Mesothelial cell of epicardium (in vitro differentiated cells): ENCODE measurements at places on chromosomes 3 and 15. TPM values are rescaled to one million over a fixed set of nuclear protein-coding genes. Genes with fewer than 3 reads are reported as not detected.
A peak's percentile ranks its signal among the peaks of the same experiment; 100 is the strongest.

DNA sequence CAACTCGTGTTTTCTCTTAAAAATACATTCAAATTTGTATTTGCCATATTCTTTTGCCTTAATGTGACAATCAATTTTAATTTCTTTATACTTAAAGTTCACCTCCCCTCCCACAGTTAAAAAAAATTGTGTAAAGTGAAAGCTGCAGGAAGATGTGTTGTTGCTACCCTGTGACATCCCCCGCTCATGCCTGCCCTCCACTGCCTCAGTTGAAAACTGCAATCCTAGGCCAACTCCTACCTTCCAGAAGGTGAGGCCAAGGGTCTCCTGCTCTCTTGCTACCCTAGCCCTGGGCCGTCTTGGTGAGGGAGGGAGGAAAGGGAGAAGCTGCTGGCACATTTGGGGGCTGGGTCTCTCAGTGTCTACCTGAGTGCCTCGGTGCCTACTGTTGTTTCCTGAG, 57.0 kb upstream of the CMTM7 start:
- H3K27ac ChIP-seq, result no peak overlapping the region
- H3K4me3 ChIP-seq, result no peak overlapping the region
- H3K36me3 ChIP-seq, result peaks cover 6% of the 10 kb centered on the region
- no peak for DNase-seq

GRCh38 chr15:58016581-58017175, 48.8 kb downstream of the ALDH1A2 start:
- peaks cover 47% of the 10 kb centered on the region for H3K27me3 ChIP-seq
- no peak overlapping the region for H3K4me3 ChIP-seq
- no peak for DNase-seq
- H3K4me1 ChIP-seq, result no peaks in the 10 kb centered on the region

DNA sequence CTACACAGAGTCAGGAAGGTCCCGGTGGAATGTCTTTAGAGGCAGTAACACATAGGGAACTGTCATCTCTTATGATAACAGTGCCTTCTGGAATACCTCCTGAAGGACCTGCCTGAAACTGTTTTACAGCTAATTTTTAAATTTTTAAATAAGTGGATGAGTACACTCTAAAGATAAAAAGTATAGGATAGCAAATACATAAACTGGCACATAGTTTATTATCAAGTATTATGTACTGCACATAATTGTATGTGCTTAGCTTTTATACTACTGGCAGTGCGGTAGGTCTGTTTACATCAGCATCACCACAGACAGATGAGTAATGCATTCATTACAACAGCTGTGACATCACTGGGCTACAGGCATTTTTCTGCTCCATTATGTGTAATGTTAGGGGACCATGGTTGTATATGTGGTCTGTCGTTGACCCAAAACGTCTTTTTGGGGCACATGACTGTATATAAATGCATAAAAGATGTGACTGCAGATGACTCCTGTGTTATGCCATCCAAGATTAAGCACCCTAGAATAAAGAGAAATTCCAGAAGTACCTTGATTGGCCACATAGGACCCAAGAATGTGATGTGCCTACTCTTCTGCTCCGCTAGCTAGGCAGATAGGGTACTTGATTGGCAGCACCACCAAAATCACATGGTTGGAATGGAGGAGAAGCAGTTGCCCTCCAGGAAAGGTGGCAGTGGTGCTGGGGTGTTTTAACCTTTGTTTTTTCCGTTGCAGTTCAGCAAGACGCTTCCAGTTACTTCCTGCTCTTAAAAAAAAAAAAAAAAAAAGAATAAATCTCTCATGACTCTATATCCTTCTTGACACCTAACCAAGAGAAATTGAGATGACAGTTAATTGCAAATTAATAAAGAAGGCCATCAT, 3.3 kb downstream of the VPS8 start:
- DNase-seq, result no peak
- H3K4me1 ChIP-seq, result peaks cover 16% of the 10 kb centered on the region
- no peaks in the 10 kb centered on the region for H3K27me3 ChIP-seq

DNA sequence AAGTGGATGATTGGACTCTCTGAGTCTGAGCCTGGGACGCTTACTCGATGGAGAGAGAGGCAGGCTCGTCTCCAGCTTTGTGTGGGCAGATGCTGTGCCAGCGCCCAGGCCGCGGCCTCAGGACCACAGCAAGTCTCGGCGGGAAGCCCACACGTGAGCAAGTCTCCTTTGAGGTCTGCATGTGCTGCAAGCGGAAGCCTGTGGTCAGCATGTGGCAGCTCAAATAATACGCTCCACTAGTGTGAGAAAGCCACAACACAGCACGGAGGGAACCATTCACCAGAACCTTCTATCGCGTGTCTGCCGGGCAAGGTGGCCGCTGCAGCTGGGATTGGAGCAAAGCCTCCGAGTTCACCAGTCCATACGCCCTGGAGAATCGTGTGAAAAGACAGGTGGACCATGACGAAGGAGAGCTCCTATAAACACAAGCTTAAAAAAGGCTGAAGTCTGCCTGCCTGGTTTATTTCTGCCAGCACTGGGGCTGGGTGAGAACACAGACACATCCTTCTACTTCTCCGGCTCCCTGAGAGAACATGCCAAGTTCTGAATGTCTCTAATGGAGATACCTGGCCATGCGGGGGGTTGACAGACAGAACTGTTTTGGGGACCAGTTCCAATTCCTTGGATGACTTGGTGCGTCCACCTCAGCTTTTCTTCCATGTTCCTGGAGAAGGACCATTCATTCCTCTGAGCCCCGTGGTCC, 82.0 kb upstream of the LRIG1 start:
- no peaks in the 10 kb centered on the region for H3K36me3 ChIP-seq
- no peak for DNase-seq
- no peaks in the 10 kb centered on the region for H3K4me1 ChIP-seq
- no peak overlapping the region for H3K4me3 ChIP-seq

- no peaks in the 10 kb centered on the region for H3K27me3 ChIP-seq
- H3K36me3 ChIP-seq, result peaks cover 36% of the 10 kb centered on the region
These were observed 44.1 kb downstream of the ITGB5 start for GRCh38 chr3:124843047-124843446.

- H3K36me3 ChIP-seq, result no peaks in the 10 kb centered on the region
- H3K4me1 ChIP-seq, result peaks cover 9% of the 10 kb centered on the region
- peaks cover 8% of the 10 kb centered on the region for H3K27me3 ChIP-seq
- H3K4me3 ChIP-seq, result no peak overlapping the region
- no peak for DNase-seq
These were observed 9.9 kb upstream of the ANPEP start for GRCh38 chr15:89824607-89824867.

VIPR1 gene
- total RNA-seq, result 2.1 to 2.8 TPM (median 2.3 TPM) in 3 replicates

TLE3 gene
- 147 to 165 TPM (median 156 TPM) in 3 replicates for total RNA-seq

- H3K36me3 ChIP-seq, result peaks cover 10% of the 10 kb centered on the region
- no peaks in the 10 kb centered on the region for H3K27me3 ChIP-seq
- no peak overlapping the region for H3K4me3 ChIP-seq
- H3K27ac ChIP-seq, result no peak overlapping the region
- H3K4me1 ChIP-seq, result no peaks in the 10 kb centered on the region
These were observed 36.7 kb downstream of the MAP2K5 start for GRCh38 chr15:67579164-67579563.

- H3K36me3 ChIP-seq, result peaks cover 4% of the 10 kb centered on the region
- no peak overlapping the region for H3K27ac ChIP-seq
- H3K27me3 ChIP-seq, result no peaks in the 10 kb centered on the region
- no peak overlapping the region for H3K4me3 ChIP-seq
These were observed 28.3 kb upstream of the CRYBG3 start for GRCh38 chr3:97793420-97794019.

DNA sequence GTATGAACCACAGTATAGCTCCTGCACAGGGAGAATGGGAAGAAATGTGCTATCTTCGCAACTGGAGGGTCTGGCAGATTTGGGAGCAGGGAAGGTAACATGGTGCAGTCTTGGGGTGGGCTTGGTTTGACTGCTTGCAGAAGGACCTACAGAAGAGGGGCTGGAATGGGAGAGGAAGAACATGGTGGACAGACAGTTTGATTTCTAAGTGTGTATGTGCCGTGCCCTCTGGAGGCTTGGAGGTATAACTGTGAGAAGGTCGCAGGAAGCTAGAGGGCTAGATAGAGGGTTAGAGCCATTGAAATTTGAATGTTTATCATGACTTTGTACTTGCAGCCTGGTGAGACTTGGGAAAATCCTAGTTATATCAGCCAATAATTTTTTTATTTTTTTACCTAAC, 169.2 kb downstream of the SQOR start:
- H3K27me3 ChIP-seq, result peaks cover 1% of the 10 kb centered on the region
- no peaks in the 10 kb centered on the region for H3K36me3 ChIP-seq

- DNase-seq, result no peak
- peak overlapping the region; percentile 92 for H3K27ac ChIP-seq
- peaks cover 31% of the 10 kb centered on the region for H3K4me1 ChIP-seq
These were observed 152.0 kb downstream of the OPA1 start for GRCh38 chr3:193744822-193745684.

DNA sequence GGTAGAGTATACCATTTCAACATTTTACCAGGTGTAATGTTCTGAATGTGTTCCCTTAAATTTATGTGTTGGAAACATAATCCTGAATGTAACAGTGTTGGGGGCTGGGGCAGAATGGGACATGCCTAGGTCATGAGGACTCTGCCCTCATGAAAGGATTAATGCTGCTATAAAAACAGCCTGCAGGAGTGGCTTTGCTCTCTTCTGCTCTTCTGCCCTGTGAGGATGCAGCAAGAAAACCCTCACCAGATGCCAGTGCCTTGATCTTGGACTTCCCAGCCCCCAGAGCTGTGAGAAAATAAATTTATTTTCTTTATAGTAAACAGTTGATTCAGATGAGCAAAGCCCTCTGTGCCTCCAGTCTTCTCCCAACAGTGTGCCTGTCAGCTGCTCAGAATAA, 326.0 kb upstream of the ONECUT1 start:
- H3K36me3 ChIP-seq, result no peaks in the 10 kb centered on the region
- H3K27me3 ChIP-seq, result peaks cover 16% of the 10 kb centered on the region
- H3K4me1 ChIP-seq, result no peaks in the 10 kb centered on the region
- no peak overlapping the region for H3K27ac ChIP-seq
- H3K4me3 ChIP-seq, result no peak overlapping the region

DNA sequence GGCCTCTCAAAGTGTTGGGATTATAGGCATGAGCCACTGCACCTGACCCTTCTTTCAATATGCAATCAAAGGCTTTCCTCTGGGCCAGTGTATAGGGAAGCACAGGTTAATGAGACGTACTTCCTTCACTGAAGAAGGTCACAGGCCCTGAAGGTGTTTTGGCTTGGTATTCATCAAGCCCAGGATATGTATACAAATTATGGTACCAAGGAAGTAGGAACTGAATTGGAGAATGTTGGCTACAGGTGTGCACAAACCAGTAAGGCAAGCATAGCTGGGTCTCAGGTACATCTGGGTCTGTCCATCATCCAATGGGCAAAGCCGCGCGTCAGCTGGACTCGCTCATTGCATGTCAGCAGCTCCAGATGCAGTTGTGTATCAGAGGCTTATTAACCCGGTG, 237.9 kb downstream of the ADAMTS17 start:
- no peak overlapping the region for H3K4me3 ChIP-seq
- H3K36me3 ChIP-seq, result peaks cover 42% of the 10 kb centered on the region
- H3K27ac ChIP-seq, result no peak overlapping the region
- no peaks in the 10 kb centered on the region for H3K27me3 ChIP-seq
- DNase-seq, result no peak

GRCh38 chr15:70471517-70471916, 291.8 kb downstream of the UACA start:
- no peak for DNase-seq
- H3K4me3 ChIP-seq, result no peak overlapping the region
- H3K27me3 ChIP-seq, result peaks cover 36% of the 10 kb centered on the region
- peaks cover 38% of the 10 kb centered on the region for H3K4me1 ChIP-seq
